Hematopoietic multipotent progenitor cell treated with erythropoietin and hydrocortisone succinate and interleukin-3 and kit ligand, for 4 days (in vitro differentiated cells): ENCODE measurements at places on chromosomes 2 and 18.

GRCh38 chr2:45328264-45328870, 282.7 kb downstream of the SRBD1 start:
- no peak for DNase-seq

- DNase-seq, result no peak
Observed at GRCh38 chr2:109125593-109126500, 3.2 kb upstream of the SH3RF3 start.

DNA sequence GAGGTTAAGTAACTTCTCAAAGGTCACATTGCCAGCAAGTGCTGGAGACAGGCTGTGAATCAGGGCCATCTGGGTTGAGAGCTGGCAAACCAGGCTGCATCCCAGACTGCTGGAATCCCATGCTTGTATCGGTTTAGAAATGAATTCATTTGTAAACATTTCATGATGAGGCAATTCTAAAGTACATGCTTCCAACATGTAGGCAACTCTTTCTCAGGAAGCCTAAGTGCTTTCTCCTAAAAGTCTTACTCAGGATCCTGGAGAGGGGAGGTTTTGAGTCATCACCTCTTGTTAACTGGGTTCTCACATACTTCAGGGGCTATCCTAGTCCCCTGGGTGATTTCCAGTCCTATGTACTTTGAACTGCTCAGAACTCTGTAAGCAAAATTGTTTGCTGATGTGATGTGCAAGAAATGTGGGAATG, 416.5 kb downstream of the MEIS1 start:
- DNase-seq, result no peak

- no peak for DNase-seq
Observed at GRCh38 chr2:193332941-193333340, 1138.2 kb upstream of the TMEFF2 start.

- DNase-seq, result no peak
Observed at GRCh38 chr18:44813586-44813985, 132.9 kb downstream of the SETBP1 start.

- DNase-seq, result no peak
Observed at GRCh38 chr2:96859681-96860064, 1.9 kb upstream of the ANKRD39 start.

- peak; percentile 3 for DNase-seq
Observed at GRCh38 chr2:7497178-7497577, 580.0 kb downstream of the RNF144A start.

DNA sequence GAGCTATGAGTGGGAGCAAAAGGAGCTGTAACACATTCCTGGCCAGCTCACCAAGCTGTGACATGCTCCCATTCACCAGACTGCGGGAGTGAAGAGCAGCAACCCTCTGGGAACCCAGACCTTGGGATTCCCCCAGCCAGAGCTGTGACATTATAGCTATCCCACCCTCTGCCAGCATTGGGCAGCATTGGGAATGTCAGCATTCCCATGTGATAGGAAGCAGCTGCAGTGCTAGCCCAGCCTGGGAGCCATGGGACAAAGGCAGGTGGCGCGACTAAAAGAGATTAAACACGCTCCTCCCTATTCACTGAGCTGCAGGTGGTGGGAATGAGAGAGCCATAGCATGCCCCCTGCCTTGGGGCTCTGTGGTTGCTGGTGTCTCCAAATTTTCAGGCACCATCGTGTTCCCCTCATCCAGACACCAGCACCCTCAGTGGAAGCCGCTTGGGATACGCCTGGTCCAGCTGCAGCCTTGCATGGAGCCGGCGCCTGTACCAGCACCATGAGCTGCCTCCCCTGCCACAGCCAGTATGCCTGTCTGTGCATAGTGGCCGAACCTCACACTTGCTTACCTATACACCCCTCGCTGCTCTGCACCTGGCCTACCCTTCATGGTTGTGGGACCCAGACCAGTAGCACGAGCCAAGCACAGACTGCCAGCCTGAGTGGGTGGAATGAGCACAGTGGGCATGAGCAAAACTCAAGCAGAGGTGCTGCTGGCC, 695.6 kb upstream of the GCFC2 start:
- no peak for DNase-seq

DNA sequence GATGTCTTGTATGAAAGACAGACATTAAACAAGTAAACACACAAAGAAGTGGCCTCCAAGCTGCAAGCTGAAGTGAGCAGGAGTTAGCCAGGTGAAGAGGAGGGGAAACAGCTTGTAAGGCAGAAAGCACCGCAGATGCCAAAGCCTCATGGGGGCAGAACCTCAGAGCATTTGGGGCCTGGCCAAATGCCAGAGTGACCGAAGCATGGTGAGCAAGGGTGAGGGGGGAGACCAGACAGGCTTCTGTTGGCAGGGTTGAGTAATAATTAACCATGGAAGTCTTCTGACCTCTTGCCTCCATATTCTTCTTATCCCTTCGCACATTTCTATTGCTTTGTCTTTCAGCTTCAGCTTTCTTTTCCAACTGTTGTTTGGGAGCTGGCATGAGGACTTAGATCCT, 5.6 kb downstream of the QPCT start:
- DNase-seq, result peak; percentile 64

DNA sequence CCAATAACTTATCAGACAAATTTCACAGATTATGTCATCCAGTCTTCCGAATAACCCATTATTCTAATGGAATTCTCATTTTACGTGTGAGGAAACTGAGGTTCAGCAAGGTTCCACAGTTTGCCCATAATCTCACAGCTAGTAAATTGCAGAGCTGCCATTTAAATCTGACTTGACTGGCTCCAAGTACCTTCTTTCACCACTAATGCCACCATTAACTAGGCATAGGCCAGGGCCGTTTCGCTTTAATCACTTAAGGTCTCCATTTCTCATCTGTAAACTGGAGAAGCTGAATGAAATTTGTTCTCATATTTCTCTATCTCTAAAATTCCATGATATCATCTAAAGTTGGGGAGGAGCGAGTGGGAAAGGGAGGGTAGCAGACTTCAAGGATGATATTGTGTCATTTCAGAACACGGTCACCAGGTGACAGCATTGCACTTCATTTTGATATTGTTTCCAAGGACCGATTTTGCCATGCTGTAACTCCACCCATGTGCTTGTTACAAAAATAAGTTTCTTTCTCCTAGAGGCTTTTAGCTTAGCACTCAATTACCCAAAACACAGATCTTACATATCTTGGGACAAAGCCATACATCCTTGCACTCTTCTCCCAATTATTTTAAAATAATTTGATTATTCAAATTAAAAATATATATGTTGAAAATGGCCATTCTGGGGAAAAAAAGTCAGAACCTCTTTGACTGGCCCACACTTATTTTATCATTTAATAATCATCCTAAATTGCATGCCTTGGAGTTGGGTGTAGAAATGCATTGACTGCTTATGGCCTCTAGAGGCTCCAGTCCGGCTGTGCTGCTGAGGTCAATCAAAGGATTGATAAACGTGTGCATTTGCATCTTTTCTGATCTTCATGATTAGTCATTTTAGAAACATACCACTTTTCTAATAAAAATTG, 123.8 kb downstream of the AKAIN1 start:
- peak; percentile 63 for DNase-seq

- DNase-seq, result no peak
Observed at GRCh38 chr2:155965415-155966063, 367.0 kb downstream of the NR4A2 start.

DNA sequence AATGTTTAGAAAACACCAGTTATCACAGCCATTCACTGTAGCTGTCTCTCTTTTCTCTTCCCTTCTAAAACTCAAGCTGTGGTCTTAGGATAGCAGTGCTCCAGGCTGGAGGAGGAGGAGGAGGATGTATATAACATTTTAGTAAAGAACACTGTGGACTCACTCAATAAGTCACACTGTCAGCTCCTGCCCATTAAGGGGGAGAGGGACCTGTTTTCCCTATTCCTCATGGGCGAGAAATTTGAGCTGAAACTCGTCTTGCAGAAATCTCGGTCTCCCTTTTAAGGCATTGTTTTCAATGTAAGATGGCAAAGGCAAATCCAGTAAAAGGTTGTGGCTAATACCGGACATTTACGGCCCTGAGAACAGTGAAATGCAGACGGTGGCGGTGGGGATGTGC, 114.8 kb upstream of the ZNF236 start:
- DNase-seq, result no peak

DNA sequence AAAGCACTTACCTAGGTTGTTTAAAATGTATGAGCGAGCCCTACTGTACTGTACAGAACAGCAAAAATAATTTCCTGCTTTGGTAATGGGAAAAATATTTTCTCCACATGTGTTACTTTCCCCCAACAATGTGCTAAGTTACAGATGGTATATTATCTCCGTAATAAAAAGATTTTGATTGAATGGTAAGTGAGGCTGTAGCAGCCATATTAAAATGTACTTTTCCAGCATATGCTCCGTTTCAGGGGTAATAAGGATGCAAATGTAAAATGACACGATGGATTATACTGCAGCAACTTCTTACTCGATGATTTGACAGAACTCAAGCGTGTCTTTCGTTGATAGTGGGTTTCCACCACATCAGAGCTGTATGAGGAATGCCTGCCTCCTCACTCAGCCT, 50.5 kb downstream of the OSBPL6 start:
- no peak for DNase-seq

- no peak for DNase-seq
Observed at GRCh38 chr2:223008956-223009355, 43.0 kb upstream of the KCNE4 start.

GRCh38 chr2:235577404-235578330, 83.8 kb downstream of the AGAP1 start:
- DNase-seq, result no peak

DNA sequence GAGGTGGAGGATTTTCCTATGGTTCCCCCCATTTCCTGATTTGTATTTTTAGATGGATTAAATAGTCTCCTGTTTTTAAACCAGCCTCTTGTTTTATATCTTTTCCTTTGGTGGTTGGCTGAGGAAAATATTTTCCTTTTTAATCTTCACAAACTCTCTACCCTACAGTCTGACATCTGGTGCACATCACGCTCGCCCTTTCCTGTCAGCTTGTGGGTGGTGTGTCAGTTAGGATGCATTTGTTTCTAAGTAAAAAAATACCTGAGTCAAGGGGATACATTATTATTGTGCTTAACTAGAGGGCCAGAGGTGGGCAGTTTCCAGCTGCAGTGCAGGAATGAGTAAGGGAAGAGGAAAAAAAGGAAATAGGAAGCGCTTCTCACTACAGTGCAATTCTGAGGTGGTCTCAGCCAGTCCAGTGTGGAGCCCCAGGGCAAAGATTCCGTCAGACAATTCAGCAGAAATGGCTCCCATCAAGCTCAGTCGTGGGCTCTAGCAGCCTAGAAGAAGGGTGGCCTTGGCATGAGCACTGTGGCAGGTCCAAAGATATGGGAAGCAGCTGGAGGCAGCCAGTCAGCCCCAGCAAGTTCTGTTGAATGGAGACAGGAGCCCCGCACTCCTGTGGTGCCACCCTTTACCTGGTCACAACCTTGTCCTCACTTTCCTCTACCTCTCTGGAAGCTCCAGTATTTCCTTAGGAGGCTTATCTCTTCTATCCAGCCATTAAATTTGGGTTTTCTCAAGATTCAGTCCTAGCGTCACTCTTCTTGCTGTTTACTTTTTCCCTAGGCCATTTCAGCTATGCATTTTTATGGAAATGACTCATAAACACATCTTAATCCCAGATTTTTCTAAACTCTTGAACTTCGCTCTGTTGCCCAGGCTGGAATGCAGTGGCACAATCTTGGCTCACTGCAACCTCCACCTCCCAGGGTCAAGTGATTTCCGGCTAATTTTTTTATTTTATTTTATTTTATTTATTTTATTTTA, 18.5 kb downstream of the SFTPB start:
- no peak for DNase-seq

DNA sequence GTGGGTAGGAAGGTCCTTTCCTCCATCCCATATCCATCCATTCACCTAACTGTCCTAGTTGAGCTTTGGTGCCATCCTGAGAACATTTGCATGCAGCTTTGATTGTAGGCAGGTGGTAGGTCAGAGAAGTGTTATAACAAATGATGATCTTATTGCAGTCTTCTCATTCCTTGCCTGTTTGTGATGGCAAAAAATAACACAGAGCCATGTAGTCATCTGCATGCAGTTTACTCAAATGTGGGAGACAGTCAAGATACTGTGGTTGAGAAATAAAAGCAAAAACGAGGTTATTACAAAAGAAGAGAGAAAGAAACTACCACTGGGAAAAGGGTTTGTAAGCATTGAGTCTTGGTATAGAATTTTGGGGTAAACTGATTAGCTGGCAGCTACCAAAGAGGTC, 66.3 kb downstream of the AOX1 start:
- no peak for DNase-seq

- DNase-seq, result no peak
Observed at GRCh38 chr2:56757884-56758545, 574.2 kb downstream of the CCDC85A start.

- DNase-seq, result no peak
Observed at GRCh38 chr18:59985289-59985688, 85.5 kb downstream of the PMAIP1 start.

DNA sequence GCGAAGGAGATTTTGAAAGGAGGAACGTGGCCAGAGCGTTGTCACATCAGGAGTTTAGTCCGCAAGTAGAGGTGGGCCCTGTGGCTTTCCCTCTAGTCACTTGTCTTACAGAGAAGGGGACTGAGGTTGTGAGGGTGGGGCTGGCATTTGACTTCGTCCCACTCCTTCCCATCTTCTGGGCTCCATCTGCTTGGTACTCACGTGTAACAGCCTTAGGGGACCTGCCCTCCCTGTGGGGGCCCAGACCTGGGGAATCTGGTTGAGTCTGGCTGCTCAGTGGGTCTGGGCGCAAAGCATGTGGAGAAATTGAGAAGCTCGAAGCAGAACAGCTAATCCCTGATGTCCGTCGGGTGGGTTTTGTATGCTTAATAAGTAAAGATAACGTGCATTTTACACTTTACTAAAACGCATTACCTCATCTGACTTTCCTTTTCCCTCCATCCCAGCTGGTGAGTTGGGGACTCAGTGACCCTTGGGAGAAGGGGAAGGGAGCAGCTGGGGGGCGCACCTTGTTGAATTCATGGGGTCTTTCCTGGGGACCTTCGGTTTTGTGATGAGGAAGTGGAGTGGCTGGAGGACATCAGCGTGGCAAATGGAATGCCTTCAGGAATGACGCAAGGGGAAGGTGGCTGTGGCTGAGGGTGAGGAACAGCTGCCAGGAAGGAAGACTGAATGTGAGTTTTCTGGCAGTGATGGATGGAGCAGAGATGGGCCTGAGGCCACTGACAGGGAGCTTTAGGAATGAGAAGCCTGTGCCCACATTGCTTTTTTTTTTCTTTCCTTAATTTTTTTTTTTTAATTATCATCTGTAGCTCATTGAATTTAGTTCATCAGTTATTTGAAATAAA, 44.8 kb downstream of the ASAP2 start:
- no peak for DNase-seq

GRCh38 chr2:101821828-101822458, 124.4 kb downstream of the MAP4K4 start:
- DNase-seq, result peak; percentile 27

- DNase-seq, result no peak
Observed at GRCh38 chr2:221434142-221434541, 138.0 kb downstream of the EPHA4 start.

DNA sequence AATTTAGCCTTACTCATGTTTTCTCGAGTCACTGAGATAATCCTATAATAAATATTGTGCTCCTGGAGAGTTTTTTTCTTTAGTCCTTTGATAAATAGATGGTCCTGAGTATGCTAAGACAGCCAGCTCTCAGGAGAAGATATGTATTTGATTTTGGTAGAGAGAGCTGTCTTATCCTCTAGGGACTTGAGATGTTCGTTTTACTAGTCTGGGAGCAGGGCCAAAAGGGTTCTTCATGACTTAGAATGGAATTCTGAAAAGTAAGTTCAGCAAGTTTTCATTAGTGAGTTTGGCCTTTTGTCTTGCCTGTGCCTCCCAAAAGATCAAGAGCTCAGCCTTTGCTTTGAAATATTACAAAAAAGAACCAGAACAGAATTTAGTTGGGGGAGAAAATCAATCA, 246.7 kb downstream of the BABAM2 start:
- no peak for DNase-seq

GRCh38 chr2:227862227-227862740, 9.1 kb upstream of the DAW1 start:
- peak; percentile 69 for DNase-seq

GRCh38 chr2:144663207-144663606, 143.3 kb upstream of the ZEB2 start:
- DNase-seq, result peak; percentile 59
